ENCODE measurements at places on chromosomes 3 and 15.

DNA sequence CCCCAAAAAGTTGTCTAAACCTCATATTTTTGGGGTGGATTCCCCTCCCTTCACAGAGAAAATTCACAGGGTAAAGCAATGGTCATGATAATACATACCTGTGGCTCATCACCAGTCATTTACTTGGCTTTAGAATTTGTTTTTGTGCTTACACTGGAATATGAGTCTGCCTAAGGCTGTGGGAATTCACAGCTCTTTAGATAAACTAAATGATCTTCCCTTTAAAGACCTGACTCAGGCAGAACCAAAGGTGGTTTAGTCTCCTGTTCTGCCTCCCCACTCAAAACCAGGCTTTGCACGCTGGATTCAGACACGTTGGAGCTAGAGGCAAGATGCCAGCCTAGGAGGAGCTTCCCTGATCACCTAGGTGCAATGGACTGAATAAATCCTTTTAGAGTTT is 40.3 kb upstream of the BNC1 start:
- DNase-seq, result no peak

GRCh38 chr3:136249593-136249992 is 547 bp upstream of the PCCB start:
- no peak for DNase-seq

DNA sequence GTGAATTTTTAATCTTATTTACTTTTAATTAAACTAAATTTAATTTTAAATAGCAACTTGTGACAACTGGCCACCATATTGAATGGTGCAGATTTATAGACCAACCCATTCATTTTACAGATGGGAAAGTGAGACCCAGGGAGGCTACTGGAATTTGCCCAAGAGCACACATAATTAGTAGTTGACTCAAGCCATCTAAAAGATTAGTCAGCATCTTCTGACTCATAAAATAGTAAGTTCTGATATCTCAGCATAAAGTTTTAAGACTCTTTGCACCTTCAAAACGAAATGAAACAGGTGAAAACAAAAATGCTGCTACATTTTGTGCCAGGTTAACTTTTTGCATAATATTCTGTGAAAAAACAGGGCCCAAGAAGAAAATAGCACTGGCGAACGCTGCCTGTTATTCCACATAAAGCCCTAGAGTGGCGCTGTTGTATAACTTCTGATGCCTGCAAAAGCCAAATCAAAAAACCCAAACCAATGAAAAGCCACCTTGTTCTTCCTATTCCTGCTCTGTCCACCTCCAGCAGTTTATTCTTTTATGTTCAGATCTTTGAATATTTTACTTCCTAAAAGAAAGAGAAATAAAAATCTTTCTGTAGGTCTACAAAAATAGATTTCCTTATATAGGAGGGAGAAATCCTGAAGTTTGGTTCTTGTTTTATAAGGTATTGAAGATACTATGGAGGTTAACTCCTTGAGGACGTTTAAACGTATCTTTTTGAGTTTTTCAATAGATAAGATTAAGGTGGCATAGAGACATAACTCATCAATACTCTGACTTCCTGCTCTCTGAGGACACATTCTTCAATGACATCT is 62.8 kb downstream of the OTOL1 start:
- DNase-seq, result no peak

- peak; percentile 22 for DNase-seq
Measured at GRCh38 chr3:13479332-13479581, 849 bp upstream of the HDAC11 start.

DNA sequence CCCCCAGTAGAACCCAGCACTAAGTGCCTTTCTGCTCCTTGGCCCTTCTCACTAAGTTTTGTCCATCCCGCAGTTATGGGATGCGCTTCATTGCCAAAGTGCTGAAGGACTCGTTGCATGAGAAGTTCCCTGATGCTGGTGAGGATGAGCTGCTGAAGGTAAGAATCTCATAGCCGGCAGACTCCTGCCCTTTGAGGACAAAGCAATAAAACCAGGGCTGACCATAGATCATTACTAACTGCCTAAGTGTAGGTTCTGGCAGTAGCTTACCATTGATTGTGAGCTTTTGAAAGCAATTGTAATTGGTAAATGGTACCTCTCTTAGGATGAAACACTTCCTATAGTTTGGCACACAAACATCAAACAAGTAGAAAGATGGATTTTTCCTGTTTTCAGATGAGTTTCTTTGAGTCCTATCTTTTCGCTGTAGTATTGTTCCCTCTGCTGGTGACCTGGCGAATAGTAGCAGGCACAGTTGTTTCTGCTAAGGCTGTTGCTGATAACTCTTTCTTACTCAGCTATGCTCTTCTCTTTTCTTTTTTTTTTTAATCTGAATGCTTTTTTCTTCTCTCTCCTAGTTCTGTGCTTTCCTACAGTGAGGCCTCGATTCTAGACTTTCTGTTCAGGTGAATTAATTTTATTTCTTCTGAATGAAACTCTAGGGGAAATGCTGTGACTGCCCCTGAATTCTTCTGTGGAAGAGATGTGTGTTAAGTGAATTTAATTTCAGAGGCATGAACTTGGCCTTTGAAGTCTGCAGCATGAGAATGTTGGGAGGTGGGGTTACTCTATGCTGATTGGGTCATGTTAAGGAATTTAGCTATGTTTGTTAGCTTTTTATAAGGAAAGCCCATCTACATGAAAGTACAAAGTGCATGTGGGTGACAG is 47.4 kb upstream of the CRTC3 start:
- DNase-seq, result no peak
